ENCODE measurements at places on chromosomes 16 and 17.

DNA sequence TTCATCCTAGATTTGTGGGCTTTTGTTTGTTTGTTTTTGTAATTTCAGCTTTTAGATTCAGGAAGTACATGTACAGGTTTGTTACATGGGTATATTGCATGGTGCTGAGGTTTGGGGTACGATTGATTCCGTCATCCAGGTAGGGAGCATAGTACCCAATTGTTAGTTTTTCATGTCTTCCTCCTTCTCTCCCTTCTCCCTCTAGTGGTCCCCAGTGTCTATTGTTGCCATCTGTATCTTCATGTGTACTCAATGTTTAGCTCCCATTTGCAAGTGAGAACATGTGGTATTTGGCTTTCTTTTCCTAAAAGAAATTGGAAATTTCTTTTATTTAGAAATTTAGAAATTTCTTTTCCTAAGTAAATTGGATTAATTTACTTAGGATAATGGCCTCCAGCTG is 37.1 kb upstream of the BCAS3 start:
- DNase-seq, result no peak

DNA sequence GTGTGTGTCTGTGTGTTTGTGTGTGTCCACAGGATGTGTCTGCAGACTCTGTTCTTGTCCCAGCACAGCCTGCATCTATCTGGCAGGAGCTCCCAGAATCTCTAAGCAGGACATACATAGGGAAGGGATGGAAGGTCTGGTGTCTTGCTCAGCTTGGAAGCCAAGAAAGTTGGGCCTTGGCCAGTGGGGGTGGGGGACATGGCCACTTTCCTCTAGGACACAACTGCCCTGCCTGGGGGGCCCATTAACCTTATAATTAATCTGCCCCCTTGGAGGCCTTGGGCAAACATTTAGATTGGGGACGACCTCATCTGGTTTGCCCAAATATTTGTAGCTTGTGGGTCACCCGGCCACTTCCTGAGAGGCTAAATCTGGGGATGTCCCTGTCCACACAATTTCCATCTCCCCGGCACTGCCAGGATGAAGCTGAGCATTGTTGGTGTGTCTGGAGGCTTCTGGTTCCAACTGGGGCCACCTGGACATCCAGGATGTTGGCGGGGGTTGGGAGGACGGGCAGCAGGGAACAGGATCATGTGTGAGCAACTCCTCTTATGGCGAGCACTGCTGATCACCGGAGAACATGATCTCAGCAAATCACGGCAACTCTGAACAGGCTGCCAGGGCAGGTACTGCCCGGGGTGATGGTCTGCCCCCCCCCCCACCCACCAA is 17.2 kb upstream of the FOXF1 start:
- DNase-seq, result no peak

DNA sequence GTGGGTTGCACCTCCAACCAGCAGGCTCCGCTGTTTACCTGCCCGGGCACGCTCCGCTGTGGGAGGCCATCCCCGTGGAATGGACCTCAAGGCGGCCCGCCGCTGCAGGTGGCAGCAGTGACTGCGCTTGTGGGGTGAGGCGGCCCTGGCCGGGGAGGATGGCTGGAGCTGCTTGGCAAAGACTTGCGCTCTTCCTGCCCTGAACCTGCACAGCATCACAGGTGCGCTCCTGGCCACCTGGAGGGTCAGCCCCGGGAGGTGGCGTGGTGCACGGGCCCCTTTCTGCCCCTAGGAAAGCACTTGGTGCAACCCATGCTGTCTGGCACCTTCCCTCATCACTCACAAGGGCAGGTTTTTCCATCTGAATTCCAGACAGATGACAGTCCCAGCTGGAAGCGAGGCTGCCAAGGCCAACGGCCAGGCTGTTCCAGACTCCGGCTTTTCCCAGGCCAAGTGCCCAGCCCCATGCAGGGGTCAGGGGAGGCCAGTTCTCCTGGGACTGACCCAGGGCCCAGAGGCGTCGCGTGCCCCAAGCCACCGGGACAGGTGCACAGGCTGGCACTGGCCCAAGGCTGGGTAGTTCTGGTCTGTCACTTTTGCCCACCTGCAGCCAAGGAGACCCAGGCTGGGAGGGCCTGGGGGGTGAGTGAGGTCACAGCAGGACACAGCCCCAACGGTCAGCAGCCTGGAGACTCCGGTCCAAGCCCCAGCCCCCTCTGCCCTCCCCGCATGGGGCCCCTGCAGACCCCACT is 13.3 kb downstream of the UTS2R start:
- DNase-seq, result no peak

DNA sequence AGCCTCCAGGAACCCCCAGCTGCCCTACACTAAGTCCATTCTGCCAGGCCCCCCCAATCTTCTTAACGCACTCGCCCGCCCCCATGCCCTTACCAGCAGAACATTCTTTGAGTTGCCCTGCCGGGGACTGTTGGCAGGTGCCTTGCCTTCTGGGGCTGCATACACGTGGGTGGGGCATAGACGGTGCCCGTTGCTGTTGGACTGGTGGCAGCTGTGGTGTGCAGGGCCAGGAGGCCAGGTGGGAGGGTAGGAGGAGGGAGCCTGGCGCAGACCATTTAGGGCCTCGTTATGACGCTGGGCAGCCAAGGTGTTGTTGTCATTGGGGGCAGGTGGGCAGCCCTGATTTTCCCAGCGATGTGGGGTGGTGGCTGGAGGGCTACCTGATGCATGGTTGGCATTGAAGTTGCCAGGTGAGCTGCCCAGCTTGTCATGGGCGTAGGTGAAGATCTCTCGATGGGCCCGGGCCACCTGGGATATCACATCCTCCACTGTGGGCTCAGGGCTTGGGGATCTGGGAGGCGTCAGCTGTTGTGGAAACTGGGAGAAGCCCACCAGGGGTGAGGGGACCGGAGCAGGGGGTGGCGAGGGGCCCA is 4.9 kb downstream of the NR1D1 start:
- no peak for DNase-seq

DNA sequence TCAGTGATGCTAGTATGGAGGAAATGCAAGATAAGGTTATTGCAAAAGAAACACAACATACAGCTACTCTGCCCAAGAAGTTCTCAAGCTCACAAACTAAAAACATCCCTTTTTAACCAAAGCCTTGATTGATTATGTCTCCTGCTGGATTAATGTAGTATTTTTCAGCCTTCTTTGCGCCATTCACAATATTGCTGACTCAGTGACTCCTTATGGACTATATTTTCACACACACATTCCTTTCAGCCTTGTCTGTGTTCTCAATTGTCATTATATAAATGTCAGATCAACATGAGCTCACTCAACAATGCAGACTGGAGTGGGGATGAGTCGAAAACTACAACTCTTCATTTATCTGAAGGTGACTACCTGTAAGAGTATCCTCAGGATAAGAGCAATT is 579.3 kb upstream of the CDH8 start:
- no peak for DNase-seq

GRCh38 chr17:3594976-3595375 is 14.2 kb downstream of the TRPV1 start:
- no peak for DNase-seq

DNA sequence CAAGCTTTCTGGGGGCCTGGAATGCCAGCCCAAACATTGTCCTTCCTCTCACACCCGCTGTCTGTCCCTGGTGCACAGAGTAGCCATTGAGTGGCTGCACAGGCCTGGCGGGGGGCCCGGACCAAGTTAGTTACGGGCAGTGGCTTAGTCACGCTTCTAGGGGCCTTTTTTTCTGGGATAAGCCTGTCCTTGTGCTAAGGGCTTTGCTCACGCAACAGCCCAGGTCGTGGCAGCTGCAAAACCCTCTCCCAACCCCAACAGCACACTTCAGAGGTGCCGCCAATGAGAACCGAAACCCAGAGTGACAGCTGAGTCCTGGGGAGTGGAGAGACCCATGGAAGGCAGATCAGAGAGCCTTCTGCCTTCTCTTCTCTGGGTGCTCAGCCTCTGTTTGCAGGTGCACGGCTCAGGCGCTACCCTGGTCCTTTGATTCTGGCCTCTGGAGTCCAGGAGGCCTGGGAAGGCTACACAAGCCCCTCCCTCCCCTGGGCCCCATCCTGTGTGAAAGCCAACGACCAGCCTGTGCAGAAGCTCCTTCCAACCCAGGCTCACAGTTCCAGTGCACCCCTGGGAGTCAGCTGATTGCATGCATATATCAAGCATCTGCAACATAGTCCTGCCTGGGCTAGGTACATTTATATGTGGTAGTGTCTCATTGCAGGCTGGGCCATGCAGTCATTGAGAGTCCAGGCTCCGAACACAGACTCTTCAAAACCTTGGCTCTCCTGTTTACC is 9.1 kb downstream of the WSCD1 start:
- DNase-seq, result no peak

DNA sequence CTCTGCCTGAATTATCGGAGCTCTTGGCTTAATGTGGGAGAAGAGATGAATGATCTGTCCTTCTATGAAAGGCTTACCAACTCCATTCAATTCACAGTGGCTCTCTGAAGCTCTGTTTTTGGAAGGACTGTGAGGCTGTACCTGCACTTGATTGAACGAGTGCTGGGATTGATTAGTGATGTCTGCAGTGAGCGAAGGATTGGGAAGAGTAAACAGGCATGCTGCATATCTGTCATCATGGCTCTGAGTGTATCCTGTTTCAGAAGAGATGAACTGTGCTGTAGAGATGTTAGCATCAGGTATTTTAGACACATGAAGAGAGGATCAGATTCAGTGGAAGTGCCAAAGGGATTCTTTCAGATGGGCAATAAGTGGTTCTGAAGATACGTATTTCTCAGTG is 564.0 kb downstream of the MAF start:
- DNase-seq, result no peak

GRCh38 chr16:84562174-84562815 is 55.6 kb downstream of the COTL1 start:
- DNase-seq, result peak; percentile 60

- DNase-seq, result no peak
These were observed 3.0 kb downstream of the MT2A start for GRCh38 chr16:56611281-56611833.

DNA sequence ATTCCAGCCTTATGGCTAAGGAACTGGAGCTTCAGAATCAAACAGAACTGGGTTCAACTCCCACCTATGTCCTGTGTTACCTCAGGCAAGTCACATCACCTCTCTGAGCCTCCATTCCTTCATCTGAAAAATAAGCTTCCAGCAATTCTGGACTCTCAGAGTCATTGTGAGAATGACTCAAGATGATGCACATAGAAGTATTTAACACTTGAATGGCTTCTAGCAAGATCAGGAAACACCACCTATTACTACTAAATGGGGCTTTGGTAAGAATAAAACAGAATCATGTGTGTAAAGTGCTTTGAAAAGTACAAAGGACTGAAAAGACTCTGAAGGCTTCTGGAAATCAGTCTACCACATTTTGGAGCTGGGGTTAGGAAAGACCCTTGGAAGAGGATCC is 30.8 kb upstream of the CALB2 start:
- DNase-seq, result no peak

GRCh38 chr17:4362141-4362540 is 4.3 kb downstream of the UBE2G1 start:
- DNase-seq, result no peak

- DNase-seq, result no peak
These were observed 4.5 kb upstream of the MMP28 start for GRCh38 chr17:35799942-35800341.

Measured in GM13977 (cell line).